NCI-H146 (cell line): ENCODE measurements at places on chromosomes 7 and 10.

DNA sequence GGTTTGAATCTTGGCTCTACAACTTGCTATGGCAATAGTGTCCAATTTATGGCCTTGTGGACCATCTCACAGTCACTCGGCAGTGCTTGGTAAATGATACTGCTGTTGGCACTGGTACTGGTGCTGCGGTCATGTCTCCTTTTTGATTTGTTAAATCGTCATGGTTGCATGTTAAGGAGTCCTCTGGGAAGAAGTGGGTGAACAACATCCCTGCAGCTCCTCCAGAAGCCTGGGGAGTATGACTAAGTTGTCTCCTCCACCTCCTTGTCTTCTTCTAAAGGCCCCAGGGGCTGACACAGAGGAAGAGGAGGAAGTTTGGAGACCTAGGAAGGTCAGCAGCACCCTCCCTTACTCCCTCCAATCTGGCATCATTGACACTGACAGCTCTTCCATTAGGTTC lies 8.5 kb downstream of the ITPRIP start:
- DNase-seq: no peak

DNA sequence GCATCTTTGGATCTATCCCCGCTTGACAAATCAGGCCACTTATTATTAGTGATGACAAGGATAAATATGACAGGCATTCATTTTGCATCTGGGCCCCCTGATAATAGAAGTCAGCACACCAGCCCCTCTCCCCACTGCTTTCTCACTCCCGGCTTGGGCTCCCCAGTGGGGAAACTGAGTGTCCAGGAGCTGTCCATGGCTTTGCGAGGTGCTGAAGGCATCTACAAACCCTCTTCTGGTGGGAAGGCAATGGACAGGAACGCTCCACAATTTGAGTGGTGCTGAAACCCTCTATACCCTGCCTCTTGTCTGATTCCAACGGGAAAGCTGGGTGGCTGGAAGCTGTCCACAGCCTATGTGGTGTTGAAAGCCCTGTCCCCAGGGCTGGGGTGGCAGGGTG lies 61.7 kb upstream of the PCBD1 start:
- DNase-seq: no peak

- DNase-seq: no peak
Measured at GRCh38 chr7:77328669-77329068, 87.5 kb downstream of the GSAP start.

GRCh38 chr10:114131094-114131493 lies 42.9 kb downstream of the CCDC186 start:
- DNase-seq: no peak

DNA sequence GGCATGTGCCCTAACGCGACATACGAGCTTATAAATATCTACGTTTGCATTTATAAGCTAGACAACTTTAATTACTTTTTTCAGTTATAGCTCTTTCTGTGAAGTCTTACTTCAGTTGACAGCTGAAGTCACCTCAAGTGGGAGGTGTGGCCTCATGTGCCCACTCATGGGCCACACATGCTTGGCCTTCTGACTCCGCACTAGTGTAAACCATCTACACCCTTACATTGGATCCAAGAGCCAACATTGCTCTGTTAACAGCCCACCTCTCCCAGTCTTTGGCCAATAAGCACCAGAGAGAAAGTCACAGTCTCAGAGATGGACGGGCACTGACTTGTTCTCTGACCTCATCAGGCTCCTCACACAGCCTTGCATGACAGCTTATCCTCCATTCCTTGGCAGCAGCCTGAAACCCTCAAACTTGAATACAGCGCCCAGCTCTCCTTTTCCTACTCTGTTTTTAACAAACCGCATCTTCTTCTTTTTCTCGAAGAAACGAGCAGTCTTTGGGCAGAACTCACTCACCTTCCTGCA lies 70.9 kb upstream of the AMPH start:
- DNase-seq: no peak

- DNase-seq: peak; percentile 52
Measured at GRCh38 chr7:135721198-135721820, 6.7 kb downstream of the SLC13A4 start.
